Left colon (tissue), 2 donors: ENCODE measurements at places on chromosomes 11 and 22. TPM values are rescaled to one million over a fixed set of nuclear protein-coding genes. Genes with fewer than 3 reads are reported as not detected.
A peak's percentile ranks its signal among the peaks of the same experiment; 100 is the strongest.

Gene SOX6
- total RNA-seq = 7.8 TPM

Gene TRIM21
- total RNA-seq = 25.2 TPM

- no peak for DNase-seq
These were observed 34.2 kb downstream of the MICAL3 start for GRCh38 chr22:17990147-17990546.

DNA sequence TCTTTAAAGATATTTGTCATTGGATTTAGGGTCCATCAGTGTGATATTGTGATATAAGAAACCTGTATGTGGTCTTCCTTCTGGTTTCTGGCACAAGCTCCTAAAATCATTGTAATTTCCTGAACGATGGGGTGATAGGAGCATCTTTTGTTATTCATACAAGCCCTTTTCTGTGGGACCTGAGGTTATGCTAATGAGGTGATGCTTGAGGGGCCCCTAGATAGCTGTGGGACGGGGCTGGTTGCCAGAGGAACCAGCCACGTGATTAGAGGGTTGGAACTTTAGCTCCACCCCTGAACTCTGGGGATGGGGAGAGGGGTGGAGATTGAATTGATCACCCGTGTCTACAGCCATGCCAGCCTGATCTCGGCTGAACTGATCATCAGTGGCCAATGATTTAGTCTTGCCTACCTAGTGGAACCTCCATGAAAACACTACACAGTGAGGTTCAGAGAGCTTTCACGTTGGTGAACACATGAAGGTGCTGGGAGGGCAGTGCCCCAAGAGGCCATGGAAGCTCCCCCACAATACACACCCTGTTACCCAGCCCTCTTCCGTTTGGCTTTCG lies 62.8 kb downstream of the BCR start:
- DNase-seq = no peak

GRCh38 chr11:57812634-57813033 lies 51.0 kb downstream of the CTNND1 start:
- no peak for DNase-seq

DNA sequence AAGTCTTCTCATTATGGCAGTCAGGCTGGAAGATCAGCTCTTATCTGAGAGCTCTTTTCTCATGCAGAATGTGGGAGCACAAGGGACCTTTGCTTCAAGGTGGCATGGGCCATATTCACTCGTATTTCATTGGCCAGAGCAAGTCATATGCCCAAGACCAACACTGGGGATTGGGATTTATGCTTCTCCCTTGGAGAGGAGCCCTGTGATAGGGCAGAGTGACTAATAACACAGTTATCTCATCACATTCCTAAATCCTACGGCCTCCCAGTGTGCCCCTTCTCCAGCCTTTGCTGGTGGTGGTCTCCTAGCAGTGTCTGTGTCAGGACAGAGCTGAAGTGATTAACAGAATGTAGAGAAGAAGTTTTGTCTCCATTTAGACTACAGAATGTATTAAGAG lies 48.6 kb downstream of the SYT9 start:
- DNase-seq = no peak

- peak; percentile 69 for DNase-seq
These were observed 27.9 kb upstream of the ABCC8 start for GRCh38 chr11:17504330-17505107.

GRCh38 chr11:111472228-111472627 lies 40.0 kb downstream of the BTG4 start:
- DNase-seq = no peak

DNA sequence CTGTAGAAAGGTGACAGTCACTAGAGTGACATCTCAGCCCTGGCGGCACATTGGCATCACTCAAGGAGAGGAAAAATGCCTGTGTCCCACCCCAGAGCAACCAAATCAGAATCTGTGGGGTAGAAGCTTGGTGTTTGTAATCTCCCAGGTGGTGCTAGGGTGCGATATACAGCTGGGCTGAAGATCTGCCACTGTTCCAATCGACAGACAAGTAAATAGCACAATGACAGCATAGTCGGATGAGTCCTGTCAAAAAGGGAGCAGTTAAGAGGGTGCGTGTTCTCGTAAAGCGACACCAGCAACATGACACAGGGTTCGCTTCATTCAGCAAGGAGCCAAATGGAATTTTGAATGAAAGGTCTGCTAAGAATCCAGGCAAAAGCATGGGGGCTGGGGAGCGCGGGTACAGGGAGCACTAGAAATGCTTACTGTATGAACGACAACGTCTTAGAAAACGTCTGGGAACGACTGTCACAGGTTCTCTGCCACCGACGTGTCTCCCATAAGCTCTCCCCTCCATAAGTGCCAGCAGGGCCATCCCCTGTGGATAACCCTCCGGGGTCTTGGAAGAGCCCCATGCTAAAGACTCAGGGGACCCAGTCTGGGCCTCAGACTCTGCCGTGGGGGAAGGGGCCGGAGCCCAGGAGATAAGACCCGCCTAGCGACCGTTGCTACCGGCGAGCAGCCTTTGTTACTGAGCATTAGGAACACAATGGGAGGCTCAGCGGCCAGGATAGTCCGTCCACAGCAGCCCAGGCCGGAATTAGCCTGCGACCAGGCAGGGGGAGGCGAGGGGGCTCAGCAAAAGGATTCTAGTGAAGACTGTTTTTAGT lies 20.8 kb downstream of the ADA2 start:
- peak; percentile 19 for DNase-seq

DNA sequence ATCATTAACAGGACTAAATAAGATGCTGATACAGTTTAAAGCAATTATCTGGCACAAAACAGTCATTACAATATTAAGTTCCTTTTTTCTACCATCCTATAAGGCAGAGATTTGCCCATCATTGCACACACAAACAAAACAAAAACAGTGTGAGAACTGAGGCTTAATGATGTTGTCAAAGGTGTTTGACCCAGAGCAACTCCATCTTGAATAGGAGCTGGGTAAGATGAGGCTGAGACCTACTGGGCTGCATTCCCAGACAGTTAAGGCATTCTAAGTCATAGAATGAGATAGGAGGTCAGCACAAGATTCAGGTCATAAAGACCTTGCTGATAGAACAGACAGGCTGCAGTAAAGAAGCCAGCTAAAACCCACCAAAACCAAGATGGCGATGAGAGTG lies 33.2 kb downstream of the CTSC start:
- DNase-seq = no peak

DNA sequence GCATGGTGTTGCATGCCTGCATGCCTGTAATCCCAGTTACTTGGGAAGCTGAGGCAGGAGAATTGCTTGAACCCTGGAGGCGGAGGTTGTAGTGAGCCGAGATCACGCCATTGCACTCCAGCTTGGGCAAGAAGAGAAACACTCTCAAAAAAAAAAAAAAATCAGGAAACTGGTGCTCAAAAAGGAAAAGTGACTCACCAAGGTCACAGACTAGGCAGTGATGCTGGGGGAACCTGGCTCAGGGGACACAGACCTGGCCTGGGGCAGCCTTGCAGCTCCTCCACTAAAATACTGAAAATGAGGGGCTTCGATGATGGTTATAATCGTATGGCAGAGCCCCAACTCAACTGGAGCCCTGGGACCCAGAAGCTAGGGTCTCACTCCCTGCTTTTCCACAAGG lies 8.1 kb upstream of the SLC35E4 start:
- DNase-seq = no peak

- no peak for DNase-seq
These were observed 47.8 kb upstream of the CCND1 start for GRCh38 chr11:69592986-69593650.

DNA sequence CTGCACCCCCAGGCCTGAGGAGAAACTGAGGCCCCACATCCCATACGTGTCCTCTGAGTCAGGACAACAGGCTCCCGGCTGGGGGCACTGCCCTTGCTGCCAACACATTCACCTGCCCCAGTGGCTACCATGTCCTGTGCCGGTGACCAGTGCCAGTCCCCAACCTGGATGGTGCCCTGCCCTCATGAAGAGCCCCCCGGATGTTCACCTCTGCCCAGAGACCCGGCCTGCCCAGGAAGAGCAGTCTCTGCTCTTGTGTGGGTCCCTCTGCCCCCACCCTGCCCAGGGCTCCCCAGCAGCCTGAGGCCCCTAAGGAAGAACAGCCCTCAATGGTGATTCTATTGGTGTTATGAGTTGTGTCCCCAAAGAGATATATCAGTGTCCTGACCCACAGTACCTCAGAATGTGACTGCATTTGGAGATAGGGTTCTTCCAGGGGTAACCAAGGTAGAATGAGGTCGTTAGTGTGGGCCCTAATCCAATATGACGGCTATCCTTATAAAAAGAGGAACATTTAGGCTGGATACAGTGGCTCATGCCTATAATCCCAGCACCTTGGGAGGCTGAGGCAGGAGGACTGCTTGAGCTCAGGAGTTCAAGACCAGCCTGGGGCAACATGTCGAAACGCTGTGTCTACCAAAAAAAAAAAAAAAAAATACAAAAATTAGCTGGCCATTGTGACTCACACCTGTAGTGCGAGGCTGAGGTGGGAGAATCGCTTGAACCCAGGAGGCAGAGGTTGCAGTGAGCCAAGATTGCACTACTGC lies 13.2 kb upstream of the DGCR8 start:
- DNase-seq = no peak
